Cerebellum (tissue), 4 donors: ENCODE measurements at places on chromosomes 2 and 18.

DNA sequence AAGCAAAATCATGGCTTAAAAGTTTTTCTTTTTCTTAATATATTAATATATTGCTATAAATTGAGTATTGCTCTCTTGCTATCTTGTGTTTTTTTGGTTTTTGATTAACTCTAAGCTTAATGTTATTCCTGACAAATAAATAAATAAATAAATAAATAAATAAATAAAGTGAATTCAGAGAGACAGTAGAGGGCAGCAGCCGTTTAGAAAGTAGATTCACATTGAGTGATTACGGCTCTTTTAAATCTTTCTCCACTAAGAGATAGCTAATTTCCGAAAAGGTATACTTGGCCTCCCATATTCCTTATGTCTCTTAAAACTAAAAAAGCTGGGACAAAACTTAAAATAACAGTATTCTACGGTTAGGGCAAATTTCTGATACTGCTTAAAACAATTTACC is 34.3 kb downstream of the MSH2 start:
- DNase-seq: peak; percentile 69

DNA sequence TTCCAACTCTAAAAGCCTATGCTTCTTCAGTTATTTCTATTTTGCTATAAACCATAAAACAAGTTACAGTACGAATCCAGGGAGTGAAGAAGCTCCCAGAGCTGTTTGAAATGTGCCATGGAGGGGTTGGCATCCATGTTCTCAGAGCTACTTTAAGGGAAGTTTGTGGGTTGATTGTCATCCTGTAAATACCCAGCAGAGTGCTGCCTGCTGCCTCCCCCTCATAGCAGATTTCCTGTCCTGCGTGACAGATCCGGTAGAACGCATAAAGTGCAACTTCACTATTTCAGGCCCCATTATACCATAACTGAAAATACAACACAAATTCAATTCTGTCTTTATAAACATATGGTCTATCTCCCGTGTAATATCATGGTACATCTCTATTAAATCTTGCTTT is 114.4 kb downstream of the CTNNA2 start:
- no peak for DNase-seq

DNA sequence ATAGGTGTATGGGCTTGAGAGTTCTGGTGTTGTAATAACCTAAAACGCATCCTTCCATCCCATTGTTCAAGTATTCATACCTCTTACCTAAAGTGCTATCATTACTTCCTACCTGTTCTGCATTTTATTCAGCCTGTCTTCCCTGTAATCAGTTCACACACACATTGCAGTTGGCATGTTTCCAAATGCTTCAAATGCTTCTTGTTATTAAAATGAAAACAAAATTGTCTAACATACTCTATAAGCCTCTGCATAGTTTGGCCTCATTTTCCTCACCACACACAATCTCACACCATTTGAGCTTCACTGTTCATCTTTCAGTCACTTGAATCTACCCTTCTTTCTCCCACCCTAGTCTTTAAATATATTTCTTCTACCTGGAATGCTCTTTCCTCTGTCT is 1178.2 kb upstream of the NRXN1 start:
- no peak for DNase-seq

DNA sequence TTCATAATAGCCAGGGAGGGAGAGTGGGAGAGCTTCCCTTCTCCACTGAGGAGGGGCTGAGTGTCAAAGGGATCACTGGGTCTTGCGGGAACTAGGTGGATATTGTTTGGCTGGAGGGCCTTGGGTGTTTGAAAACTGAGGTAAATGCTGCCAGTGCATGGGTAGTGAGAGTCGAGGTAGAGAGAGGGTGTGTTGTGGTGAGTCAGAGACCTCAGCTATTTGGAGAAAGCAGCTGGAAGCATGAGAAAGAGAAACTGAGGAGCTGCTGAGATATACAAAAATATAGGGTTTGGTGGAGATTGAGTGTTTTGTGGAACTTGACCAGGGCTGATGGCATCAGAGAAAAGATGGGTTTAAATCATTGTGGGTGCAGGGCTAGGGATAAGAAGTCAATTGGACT is 127.0 kb upstream of the CCDC195 start:
- no peak for DNase-seq

DNA sequence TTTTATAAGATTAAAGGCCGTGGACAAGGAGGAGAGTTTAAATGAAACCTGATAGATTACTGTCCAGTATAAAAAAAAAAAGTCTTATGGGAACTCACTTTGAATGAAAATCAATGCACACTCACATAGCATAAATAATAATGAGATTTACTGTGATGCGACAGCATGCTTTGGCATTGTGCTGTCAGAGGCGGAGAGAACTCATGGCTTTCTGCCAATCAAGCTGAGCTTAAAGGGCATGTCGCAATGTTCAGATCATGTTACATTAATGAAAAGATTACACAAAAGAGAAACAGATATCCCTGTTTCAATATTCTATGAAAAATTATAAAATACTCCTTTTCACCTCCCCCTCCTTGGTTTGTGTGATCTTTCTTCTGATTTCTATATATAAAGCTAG is 310.8 kb downstream of the ERBB4 start:
- peak; percentile 60 for DNase-seq

DNA sequence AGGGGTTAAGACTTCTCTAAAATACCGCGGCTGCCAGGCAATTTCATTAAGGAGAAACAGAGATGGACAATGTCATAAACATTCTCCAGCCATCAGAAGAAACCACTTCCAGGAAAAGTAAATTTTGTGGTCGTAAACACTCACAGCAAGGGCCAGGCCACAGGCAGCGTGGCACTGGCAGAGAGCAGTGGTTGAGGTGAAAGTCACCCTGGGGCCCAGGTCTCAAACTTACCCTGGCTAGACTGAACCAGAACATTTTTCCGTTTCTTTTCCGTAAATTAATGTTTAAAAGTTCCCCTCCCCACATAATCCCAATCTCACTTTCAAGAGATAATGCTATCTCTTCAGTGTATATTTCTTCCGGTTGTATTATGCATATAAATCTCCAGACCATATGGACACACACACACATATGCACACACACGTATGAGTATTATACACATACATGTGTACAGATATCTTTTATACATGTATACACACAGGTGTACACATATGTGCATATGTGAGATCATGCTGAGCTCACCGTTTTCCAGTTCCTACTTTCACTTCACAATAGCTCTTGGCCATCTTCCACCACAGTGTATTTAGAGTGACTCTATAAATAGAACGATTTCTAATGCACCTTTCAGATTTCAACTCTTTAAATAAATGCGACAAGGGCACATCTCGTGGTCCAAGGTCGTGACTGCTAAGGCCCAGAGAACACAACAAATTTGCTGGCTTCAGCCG is 90.1 kb downstream of the MALT1 start:
- no peak for DNase-seq

- no peak for DNase-seq
These were observed 25.1 kb downstream of the STK25 start for GRCh38 chr2:241483305-241483704.

GRCh38 chr2:48753228-48753627 is 2.3 kb downstream of the LHCGR start:
- DNase-seq: no peak

- DNase-seq: no peak
These were observed 66.9 kb downstream of the ACVR1 start for GRCh38 chr2:157809212-157809611.

GRCh38 chr2:112674229-112674628 is 28.5 kb downstream of the SLC20A1 start:
- DNase-seq: no peak

DNA sequence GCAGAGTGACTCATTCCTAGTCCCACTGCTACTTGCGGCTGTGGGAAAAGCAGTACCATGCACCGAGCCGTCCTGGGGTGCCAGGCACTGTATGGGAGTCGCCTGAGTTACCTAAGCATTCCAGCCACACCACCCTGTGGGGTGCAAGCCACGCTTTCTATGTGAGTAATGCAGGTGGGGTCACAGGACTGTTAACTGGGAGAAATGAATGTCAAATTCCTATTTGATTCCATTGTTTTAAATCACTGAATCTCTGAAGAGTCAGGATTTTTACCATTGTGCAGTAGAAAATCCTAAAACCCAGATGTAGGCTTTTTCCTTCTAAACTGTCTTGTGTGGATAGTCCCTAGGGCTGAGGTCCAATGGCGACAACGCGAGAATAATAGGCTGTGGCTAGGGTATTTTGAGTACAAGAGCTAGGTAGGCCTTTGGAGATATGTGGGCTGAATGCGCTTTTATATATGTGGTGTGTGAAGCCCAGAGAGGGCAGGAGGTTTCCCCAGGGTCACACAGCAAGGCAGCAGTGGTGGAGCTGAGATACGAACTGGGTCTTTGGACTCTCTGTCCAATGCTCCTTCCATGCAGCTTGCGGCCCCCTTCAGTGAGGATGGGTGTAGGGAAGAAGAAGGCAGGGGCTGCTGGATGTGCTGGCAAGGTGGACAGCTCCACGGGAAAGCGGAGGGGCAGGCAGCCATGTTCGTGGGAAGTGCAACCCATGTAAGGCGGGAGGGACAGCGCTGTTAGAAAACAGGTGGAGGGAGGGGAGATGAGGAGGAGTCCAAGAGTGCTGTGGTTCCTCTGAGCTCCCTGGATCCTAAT is 83.2 kb downstream of the DDX1 start:
- DNase-seq: no peak

DNA sequence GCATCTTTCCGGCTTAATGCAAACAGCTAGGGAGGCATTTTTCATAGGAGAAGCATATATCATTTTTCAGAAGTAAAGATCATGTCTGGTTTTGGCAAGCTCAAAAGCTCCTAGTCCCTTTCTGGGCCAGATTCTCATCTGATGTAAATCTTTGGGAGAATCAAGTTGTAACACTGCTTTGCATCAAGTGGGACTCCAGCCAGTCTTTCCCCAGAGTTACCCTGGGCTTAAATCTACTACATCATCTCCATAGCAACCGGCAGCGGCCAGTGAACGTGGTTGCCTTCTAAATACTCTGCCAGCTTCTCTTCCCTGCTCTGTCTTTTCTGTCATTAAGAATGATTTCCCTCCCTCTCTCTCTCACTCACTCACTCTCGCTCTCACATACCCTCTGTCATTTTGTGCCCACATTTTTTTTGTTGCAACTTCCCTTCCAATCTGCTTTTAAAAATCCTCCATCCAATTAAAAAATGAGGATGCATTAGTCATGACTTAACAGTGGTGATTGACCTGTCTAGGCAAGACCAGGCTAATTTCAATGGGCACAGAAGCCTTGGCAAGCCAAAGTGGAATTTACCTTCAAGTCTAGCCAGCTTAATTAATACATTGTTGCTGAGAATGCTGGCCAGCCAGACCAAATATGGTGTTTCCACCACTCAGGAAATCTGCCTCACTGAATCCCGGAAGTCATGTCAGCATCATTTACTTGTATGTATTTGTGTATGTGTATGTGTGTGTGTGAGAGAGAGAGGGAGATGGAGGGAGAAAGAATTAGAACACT is 93.0 kb downstream of the NRP2 start:
- no peak for DNase-seq

DNA sequence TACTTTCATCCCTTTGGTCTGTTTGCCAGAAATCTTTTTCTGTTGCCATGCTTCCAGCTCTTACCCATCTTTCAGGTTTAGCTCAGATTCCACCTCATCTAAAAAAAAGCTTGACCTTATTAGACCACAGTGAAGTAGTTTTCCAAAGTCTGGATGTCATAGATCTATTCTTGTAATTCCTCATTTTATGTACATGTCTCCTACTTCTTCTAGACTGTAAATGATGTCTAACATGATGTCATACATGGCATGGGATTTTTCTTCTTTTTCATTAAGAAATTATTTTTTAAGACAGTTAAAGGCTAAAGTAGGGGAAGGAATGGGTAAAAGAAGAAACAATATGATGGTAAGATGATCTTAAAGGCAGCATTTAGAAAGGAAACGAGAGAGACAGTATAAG is 11.3 kb downstream of the GLS start:
- DNase-seq: no peak

DNA sequence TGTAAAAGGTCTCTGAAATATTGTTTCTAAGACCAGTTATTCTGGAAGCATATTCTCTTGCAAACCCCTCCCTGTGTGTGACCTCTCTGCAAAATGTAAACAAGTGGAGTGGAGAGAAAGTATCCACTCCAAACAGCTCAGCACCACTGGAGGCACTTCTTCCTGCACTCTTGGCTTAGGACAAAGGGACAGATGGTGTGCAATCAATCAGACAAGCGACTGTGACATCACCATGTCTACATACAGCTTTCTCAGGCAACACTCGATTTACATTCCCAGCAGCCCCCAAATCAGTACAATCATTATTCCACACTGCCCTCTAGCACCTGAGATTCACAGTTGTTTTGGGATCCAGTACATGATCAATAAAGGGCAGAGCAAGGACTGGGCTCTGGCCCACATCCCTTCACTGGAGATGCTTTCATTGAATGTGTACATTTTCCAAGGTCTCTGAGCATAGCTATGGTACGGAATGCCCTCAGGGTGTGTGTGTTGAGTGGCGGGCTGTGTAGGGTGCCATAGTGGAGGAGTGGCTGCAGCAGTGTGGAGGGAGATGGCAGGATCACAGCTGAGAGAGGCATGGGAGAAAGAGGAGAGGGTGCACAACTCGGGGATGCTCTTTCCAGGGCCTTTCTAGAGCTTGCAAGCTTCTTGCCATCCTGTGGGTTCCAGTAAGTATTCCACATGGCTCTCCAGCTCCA is 311.8 kb upstream of the ST6GAL2 start:
- no peak for DNase-seq

DNA sequence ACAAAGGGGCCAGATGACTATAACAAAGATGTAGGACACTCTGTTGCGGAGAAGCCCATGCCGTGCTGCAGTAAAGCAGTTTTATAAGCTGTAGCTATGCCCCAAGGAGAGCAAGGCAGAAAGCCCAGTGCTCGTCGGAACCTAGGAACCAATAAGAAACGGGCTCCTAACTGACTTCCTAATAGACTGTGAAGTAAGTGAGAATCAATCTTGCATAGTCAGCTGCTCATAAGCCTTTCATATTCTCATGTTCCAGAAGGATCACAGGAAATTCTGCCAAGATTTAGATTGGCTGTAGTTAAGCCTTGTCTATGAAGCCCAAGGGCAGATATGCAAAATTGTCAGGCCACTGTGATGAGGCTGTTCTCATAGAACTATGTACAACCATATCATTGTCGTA is 98.4 kb downstream of the RTTN start:
- DNase-seq: peak; percentile 20

- no peak for DNase-seq
These were observed 614 bp upstream of the FKBP1B start for GRCh38 chr2:24048769-24049484.

GRCh38 chr18:36775396-36775795 is 53.4 kb downstream of the TPGS2 start:
- DNase-seq: no peak

GRCh38 chr2:146481629-146482028 is 1363.2 kb upstream of the ACVR2A start:
- no peak for DNase-seq
